Right renal cortex interstitium (tissue), 3 donors: ENCODE measurements at places on chromosomes 3 and 15.

DNA sequence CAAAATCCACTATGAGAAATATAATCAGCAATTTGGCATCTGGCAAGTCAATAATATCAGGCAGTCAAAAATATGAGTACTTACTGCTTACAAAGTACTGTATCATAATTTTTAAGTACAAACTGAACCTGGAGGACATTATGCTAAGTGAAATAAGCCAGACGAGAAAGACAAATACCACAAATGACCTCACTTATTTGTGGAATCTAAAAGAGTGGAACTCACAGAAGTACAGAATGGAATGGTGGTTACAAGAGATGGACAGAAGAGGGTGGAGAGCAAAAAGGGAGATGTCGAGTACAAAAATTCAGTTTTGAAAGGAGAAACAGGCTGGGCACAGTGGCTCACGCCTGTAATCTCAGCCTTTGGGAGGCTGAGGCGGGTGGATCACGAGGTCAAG is 12.4 kb downstream of the PCYT1A start:
- no peak for DNase-seq

GRCh38 chr3:5663601-5664000 is 476.1 kb downstream of the EDEM1 start:
- no peak for DNase-seq

DNA sequence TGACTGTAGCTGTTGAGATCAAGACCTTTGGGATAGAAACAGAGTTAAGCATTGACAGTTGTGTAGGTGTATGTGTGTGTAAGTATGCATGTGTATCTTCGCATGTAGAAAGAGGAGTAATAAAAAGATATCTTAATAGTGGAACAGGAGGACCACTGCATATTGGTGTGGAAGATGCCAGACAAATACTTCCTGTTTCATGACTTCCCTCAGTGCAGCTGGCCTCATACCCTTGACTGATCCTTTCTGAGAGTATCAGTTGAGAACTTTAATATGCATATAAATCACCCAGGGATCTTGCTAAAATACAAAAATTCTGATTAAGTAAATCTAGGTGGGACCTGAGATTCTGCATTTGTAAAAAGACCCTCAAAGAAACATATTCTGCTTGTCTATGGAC is 8.5 kb upstream of the ZBED2 start:
- DNase-seq: no peak

DNA sequence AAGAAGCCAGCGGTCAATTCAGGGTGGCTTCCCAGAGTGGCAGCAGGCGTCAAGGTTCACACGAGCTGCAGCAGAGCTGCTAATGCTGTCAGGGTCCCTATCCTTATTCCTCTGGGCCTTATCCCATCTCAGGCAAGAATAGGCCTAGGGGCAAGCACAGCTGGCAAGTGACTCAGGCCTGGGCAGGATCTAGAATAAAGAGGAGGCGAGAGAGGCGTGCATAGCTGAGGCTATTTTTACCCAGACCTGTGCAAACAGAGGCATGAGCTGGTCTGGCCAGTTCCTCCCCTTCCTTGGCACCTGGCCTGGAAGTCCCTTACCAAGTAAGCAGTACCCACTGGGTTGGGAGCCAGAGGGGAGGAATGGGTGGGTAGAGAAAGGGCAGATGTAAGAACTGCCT is 12.2 kb upstream of the VIPR1 start:
- DNase-seq: no peak

GRCh38 chr3:122966045-122966444 is 61.5 kb downstream of the SEMA5B start:
- DNase-seq: no peak

DNA sequence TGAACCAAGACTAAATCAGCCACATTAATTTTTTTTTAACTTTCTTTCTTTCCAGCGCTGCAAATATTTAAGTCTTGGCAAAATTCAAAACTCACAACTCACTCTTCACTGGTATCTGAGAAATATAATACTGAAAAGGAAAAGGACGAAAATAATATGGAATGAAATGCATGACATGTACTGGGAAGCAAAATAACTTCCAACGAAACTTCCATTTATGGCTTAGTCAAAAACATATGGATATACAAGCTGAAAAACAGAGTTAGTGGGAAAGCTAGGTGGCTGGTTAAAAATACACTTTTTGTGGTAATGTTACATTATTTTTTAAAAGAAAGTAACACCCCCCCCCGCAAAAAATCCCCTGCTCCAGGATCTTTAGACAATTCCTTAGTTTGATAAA is 86.1 kb downstream of the TM4SF4 start:
- no peak for DNase-seq

DNA sequence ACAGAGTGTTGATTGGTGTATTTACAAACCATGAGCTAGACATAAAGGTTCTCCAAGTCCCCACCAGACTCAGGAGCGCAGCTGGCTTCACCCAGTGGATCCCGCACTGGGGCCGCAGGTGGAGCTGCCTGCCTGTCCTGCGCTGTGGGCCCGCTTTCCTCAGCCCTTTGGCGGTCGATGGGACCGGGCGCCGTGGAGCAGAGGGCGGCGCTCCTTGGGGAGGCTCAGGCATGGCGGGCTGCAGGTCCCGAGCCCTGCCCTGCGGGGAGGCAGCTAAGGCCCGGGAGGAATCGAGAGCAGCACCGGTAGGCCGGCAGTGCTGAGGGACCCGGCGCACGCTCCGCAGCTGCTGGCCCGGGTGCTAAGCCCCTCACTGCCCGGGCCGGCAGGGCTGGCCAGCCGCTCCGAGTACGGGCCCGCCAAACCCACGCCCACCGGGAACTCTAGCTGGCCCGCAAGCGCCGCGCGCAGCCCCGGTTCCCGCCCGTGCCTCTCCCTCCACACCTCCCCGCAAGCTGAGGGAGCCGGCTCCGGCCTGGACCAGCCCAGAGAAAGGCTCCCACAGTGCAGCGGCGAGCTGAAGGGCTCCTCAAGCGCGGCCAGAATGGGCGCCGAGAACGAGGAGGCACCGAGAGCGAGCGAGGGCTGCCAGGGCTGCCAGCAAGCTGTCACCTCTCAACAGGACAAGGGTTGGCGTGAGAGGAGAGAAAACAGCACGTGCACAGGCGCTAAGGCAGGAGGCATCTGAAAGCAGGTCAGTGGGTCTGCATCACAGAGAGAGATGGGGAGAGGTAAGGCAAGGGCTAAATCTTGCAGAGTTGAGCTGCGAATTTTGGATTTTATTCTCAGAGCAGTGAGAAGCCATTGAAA is 5.9 kb upstream of the EPB42 start:
- no peak for DNase-seq

DNA sequence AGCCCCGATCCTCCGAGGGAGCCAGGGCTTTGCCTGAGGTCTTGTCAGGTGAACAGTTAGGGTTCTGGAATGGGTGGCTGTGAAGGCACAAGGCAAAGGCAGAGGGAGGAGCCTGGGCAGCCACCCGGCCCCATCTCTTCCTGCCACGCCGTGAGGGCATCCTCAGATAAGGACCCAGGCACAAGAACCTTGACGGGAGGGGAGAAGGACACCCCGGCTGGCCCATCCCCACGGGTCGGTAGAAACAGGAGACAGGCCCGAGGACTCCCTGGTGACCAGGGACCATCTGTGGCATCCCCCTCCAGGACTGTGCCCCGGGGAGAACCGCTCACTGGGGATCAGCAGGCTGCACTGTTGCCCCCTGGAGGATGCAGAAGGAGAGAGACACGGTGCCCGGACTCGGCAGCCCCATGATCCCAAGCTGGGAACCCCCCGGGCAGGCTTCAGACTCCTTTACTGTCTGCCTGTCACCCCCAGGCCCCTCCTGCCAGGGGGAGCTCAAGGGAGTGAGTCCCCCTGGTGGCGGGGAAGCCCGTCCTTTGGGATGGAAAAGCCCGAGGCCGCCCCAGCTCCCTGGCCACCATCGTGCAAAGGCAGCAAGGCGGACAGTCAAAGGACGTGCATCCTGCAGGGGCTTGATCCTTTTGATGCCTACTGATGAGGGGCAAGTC is 12.3 kb upstream of the PCSK6 start:
- DNase-seq: no peak

- DNase-seq: no peak
Measured at GRCh38 chr3:168620854-168621253, 525.1 kb upstream of the GOLIM4 start.

- no peak for DNase-seq
Measured at GRCh38 chr3:50212502-50212901, 7.4 kb downstream of the SLC38A3 start.

DNA sequence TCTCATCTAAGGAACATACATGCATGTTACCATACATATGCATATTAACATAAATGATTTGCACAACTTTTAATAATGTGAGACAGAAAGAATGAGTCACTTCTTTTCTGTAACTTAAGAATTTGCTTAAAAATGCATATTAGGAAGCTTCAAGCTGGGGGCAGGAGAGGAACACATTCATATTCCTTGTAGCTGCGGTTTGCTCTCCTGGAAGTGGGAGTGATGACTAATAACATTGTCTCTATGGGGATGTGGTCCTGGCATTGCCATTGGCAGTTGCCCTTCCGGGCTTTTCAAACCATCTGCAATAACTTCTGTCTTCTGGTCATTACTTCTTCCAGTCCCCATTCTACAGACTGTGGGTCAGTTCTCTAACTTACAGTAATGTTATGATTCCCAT is 15.6 kb downstream of the CHST2 start:
- no peak for DNase-seq

GRCh38 chr15:47742742-47743141 is 25.4 kb downstream of the SEMA6D start:
- DNase-seq: no peak

DNA sequence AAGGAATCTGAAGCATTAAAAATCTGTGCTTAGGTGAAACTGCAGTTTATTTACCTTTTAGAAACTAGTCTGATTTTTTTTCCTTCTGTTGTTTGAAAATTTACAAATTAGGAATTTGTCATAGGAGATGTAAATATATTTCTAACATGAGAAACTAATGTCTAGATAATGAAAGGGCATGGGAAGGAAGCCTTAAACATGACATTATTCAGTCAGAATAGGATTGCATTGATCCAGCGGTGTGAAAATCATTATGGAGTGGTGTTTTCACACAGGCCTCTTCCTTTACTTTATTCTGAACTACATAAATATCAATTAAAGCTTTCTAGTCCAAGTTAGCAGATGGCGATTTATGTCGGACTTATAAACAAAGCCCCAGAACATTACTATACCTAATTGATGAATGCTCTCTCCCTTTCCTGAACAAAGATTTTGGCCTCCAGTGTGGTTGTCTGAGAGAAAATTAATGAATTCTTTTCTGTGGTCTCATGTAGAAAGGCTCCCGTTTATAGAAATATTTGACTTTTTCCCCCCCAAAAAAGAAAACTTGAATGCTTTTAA is 37.9 kb downstream of the FNDC3B start:
- no peak for DNase-seq
